WERI-Rb-1 (cell line): ENCODE measurements at places on chromosomes 1 and 21.
A peak's percentile ranks its signal among the peaks of the same experiment; 100 is the strongest.

DNA sequence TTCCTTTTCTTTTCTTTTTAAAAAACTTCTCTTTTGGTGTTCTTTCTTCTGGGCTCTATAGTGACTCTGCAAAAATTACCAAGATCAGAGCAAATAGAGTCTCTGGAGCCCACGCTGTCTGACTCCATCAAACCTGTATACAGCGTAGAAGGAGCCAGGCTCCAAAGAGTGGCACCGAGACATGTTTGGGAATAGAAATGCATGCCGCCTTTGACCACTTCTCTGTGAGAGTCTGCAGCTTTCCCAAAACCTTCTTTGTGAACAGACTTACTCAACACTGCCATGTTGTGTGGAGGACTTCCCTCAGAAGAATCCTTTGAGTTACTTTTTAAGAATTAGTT, 55.3 kb downstream of the GORAB start:
- no peak for DNase-seq

DNA sequence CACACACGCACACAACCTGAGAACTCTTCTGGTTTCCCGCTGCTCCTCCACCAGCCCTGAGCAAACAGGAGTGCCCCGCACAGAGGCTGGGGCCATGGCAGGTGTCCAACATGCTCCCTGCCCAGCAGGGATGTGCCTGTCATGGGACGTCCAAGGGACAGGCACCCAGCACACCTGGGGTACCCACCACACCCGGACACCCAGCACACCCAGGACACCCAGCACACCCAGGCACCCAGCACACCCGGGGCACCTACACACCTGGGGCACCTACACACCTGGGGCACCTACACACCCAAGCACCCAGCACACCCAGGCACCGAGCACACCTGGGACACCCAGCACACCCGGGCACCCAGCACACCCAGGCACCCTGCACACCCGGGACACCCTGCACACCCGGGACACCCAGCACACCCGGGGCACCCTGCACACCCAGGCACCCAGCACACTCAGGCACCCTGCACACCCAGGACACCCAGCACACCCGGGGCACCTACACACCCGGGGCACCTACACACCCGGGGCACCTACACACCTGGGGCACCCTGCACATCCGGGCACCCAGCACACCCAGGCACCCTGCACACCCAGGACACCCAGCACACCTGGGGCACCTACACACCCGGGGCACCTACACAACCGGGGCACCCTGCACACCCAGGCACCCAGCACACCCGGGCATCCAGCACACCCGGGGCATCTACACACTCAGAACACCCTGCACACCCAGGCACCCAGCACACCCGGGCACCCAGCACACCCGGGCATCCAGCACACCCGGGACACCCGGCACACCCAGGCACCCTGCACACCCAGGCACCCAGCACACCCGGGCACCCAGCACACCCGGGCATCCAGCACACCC, 37.9 kb downstream of the UBE2G2 start:
- peak; percentile 7 for DNase-seq

- DNase-seq = no peak
Observed at GRCh38 chr1:246131095-246131494, 376.0 kb downstream of the SMYD3 start.

DNA sequence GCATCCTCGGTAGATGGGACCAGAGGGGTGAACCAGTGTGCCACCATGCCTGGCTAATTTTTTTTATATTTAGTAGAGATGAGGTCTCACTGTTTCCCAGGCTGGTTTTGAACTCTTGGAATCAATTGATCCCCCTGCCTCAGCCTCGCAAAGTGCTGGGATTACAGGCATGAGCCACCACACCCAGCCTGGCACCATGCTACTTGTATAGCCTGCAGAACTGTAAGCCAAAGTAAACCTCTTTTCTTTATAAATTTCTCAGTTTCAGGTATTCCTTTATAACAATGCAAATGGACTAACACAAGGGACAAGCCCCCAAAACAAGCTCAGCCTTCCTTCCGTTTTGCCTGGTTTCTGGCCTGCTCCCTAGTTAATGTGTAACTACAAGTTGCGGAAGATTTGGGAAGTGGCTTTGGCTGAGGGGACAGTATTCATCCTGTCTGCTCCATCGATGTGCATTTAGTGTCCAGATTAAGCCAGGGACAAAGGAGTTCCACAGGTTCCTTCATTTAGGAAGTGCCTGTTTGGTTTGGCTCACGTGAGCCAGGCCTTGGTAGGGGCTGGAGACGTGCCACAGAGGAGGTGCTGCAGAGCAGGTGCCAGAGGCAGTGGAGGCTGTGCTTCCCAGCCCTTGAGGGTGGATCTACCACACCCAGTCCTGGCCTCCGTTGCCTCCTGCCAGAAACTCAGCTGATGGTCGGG, 4.4 kb downstream of the AVPR1B start:
- no peak for DNase-seq

DNA sequence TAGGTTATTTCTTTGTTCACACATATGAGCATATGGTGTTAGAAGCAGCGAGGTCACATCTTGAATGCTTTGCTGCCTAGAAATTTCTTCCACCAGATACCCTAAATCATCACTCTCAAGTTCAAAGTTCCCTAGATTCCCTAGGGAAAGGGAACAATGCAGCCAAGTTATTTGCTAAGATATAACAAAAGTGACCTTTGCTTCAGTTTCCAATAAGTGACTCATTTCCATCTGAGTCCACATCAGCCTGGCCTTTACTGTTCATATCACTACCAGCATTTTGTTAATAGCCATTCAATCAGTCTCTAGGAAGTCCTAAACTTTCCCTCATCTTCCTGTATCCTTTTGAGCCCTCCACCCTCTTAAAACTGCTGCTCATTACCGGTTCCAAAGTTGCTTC, 1502.5 kb downstream of the KCNT2 start:
- no peak for DNase-seq

- DNase-seq = no peak
Observed at GRCh38 chr21:41808094-41808493, 41.2 kb upstream of the RIPK4 start.

DNA sequence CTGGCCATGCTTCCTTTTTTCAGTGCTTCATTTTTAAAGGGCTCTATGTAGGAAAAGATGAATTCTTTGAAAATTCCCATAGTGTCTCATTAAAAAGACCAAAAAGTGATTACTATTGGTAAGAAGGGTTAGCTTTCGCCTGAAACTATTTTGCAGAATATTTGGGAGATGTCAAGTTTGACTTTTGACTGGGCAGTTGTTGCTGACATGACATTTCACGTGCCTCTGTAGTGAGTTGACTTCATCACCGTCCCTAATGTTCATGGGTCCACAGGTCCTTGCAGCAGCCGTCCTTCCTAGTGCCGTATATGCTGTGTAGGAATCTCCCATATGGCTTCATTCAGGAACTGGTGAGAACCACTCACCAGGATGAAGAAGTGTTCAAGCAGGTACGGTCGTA, 88.7 kb upstream of the KIF1B start:
- no peak for DNase-seq

DNA sequence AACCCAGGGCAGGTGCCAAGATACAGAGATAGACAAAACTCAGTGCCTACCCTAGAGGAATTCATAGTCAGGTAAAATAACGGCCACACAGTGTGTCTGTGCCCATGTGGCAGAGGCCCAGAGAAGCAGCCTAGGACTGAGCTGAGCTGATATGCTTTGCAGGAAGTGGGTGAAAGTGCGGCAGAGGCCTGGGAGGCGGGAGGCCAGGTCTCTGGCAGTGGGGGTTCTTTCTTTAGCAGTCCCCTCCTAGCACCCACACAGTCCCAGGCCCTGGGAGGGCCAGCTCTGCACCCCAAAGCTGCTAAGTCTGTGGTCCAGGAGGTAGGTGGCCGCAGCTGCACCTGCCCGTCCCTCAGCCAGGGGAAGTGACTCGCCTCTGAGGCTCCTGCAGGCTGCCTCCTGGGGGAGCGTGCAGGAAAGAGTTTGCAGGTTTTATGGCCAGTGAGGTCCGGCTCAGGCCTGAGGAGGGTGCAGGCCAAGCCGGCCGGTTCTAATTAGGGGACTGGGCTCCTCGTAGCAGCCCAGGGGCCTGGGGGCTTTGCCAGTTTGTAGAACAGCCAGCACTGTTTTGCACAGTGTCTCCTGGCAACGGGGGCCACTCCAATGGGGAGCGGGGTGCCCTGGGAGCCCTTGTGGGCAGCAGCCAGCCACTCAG, 107.9 kb downstream of the SPSB1 start:
- DNase-seq = no peak

- no peak for DNase-seq
Observed at GRCh38 chr1:218850367-218850766, 323.3 kb upstream of the LYPLAL1 start.

DNA sequence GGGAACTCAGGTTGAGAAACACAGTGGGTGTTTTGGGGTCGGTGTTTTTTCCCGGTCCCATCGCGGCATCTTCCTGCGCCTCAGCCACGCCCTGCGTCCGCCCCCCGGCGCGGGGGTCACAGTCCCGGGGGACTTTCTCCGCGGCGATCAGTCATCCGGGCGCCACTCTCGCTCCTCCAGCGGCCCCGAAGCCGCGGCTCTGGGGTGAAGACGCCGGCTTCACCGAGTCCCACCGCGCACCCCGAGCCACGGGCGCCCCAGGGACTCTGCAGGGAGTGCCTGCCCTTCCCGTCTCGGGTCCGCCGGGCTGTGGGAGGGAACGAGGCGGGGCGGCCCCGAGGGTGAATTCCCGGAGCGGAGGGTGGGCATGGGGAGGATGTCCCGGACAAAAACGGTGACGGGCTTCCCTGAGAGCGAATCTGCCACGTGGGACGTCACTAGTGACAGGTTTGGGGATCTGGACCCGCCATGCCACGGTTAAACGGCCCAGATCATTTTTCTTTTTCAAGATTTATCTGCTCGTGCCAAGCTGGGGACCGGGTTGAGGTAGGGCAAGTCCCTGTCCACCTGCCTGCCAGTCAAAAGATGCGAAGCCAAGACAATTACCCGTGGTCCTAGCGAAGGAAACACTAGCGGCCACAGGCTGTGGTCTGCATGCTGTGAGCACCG, 717 bp upstream of the BATF3 start:
- peak; percentile 39 for DNase-seq

DNA sequence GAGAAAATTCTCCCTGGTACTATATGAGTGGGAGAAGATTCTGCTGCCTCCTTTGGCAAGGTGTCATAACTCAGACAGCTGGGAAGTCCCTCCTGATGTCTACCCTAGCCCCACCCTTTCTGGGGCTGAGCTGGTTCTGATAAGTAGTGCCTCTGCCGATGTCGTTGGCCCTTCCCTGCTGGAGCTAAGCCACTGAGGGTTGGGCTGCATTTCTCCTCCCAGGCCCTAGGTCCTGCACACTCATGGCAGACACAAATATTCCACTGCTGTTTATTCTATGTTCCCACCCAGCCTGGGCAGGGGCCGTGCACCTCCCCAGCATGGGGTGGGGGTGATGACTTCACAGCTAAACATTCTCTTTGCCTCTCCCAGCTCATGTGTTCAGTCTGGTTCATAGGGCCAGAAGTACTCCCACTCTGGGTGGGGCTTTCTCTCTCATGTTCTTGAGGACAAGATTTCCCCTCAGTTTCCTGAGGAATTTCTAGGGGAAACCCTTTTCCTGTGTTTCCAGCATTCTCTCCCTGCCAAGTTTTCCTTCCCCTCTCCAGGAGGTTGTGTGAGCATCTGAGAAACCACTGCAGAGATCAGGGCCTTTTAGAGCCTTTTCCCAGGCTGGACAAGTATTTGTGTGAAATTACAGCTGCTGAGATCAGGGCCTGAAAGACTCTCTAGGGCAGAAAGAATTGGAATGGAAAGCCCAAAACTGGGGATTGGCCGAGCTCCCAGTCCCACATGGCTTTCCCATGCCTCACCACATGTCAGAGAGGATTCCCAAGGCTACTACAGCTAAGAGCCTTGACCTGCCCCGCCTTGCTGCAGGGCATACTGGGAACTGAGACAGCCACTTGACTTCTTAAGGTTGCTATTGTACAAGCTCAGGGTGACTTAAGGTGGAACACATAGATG, 66.2 kb downstream of the ATP2B4 start:
- peak; percentile 44 for DNase-seq

DNA sequence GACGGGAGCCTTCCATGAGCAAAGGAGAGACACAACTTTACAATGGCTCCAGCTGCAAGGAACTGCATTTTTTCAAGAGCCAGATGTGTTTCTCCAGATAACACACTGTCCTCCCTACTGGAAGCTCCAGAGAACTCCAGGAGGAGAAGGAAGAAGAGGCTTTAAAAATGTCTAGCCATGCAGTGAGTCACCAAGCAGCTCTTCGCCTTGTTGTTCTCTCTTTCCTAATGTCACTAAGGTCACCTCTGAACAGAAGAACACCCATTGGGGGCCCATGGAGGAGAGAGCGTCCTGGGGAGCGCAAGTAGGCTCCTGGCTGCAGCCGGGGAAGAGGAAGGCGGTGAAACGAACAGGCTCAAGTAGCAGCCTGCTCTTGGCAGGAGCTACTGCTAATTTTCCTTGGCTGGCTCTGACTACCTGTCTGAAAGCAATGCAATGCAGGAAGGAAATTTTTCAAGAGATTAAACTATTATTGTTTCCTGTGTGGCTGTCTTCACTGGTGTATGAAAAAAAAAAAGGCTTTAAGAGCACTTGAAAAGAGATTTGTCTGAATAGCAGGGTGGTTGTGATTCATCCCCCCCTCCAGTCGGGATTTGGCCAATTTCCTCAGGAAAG, 321.9 kb downstream of the SETD4 start:
- no peak for DNase-seq

GRCh38 chr1:9057851-9058250, 11.6 kb downstream of the SLC2A5 start:
- DNase-seq = no peak

GRCh38 chr1:5509664-5510452, 482.4 kb downstream of the NPHP4 start:
- peak; percentile 64 for DNase-seq

- peak; percentile 85 for DNase-seq
Observed at GRCh38 chr1:45557422-45557944, 6.9 kb downstream of the AKR1A1 start.

GRCh38 chr1:112939810-112940209, 16.2 kb downstream of the SLC16A1 start:
- no peak for DNase-seq

- DNase-seq = no peak
Observed at GRCh38 chr1:97245682-97246081, 524.1 kb downstream of the PTBP2 start.

DNA sequence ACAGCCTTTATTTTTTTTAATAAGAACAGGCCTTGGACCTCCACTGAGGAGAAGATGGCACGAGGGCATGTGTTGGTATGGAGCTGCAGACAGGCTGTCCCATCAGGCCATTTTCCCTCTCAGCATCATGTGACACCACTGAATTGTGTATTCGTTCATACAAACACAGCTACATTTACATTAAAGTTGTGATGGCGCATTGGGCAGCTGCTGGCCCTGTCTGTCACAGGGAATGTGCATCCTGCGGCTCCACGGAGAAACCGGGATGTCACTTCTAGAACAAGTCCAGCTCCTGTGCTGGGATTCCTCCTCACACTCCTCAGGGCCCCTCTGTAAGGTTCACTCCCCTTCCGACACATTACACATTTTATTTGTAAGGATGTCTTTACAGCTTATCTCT, 147.6 kb upstream of the TNR start:
- no peak for DNase-seq
